Kidney epithelial cell (primary cell): ENCODE measurements at places on chromosomes 16 and 17. TPM values are rescaled to one million over a fixed set of nuclear protein-coding genes. Genes with fewer than 3 reads are reported as not detected.

- DNase-seq = no peak
These were observed 6.6 kb downstream of the HSD11B2 start for GRCh38 chr16:67437513-67437912.

GRCh38 chr17:78317794-78318400 lies 42.0 kb downstream of the SOCS3 start:
- no peak for DNase-seq

DNA sequence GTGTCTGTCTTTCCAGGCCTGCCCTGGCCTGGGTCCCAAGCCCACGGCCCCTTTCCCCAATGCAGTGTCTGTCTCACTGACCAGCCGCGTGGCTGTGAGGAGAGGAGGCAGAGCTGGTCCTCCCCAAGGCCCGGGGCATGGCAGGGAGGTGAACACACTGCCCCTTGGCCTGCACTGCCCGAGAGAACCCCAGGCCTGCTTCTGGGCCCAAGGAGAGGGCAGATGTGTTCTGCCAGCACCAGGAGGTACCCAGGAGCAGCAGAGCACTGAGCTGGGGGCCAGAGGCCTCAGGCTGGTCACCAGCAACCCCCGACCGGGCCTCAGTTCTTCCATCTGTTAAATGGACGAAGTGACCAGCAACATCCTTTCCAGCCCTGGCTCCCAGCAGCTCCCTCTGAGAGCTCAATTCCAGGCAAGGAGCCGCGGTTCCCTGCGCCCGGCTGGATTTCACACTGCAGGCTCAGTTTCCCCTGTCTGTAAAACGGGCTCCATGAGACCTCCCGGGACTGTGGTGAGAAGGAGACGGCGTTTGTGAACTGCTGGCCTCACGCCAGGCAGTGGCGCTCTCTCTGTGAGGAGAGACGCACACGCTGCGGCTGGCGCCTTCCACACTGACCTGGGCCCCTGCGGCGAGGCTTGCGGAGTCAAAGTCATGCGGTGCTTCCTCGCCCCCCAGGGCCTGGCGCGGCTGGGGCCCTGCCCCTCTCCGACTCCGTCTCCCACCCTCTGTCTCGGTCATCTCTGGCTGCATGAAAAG lies 8.1 kb upstream of the ZFPM1 start:
- no peak for DNase-seq

GRCh38 chr16:84535408-84535807 lies 30.9 kb upstream of the MEAK7 start:
- DNase-seq = no peak

The PITPNM3 gene
- 1.6 and 2.2 TPM in 2 replicates for total RNA-seq

The OR1G1 gene
- total RNA-seq = not detected in 2 replicates
